NCI-H526 treated with DMSO at 0.1 percent for 48 hours (cell line): ENCODE measurements at places on chromosomes 4 and X.

GRCh38 chr4:6309777-6310176 lies 40.1 kb downstream of the WFS1 start:
- DNase-seq, result no peak

GRCh38 chr4:6674500-6675149 lies 19.1 kb upstream of the S100P start:
- DNase-seq, result peak; percentile 59

DNA sequence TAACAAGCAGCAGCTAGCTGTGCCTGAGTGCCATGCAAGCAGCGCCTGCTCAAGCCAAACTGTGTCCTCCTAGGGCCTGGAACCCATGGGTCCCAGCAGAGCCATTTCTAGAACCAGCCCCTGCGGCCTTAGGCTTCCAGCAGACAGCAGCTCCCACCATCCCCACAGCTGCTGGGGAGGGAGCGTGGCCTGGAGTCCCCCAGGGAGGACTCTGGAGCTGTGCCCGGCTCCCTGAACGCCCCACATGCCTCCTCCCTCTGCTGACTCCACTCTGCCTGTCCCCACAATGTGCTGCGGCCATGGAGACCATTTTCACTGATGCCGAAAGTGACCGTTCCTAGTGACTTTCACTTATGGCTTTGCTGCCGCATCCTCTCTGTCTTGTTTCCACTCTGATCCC lies 45.9 kb downstream of the GAK start:
- no peak for DNase-seq

DNA sequence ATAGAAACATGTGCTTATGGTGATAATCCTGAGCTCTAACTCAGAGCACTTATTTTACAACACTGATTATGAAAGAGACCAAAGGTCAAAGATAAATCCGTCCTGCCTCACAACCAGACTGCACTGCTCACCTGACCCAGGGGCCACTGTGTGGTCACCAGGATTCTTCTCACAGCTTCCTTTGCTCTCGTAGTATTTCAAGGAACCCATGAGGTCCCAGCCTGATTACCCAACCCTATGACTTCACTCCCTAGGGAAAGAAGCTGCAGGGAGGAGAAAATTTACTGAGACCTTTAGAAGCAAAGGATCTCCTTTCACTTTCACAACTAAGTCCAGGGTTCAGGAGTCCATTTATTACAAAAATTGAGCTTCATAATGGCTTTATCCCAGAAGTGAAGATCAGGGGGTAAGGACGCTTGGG lies 9.6 kb downstream of the SLC25A5 start:
- DNase-seq, result no peak

- DNase-seq, result no peak
Measured at GRCh38 chrX:39309721-39310152, 508.5 kb downstream of the MID1IP1 start.

DNA sequence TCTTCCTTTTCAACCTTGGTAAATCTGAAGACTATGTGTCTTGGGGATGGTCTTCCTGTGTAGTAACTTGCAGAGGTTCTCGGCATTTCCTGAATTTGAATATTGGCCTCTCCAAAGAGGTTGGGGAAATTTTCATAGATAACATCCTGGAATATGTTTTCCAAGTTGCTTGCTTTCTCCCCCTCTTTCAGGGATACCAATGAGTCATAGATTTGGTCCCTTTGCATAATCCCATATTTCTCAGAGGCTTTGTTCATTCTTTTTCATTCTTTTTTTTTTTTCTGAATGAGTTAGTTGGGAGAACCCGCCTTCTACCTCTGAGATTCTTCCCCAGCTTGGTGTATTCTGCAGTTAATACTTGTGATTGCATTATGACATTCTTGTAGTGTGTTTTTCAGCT lies 549.2 kb upstream of the AMOT start:
- no peak for DNase-seq
